Hypothalamus (tissue), 51 donors: ENCODE measurements at places on chromosomes 1 and 21.

GRCh38 chr1:107436552-107437241 is 295.9 kb downstream of the NTNG1 start:
- no peak for DNase-seq

DNA sequence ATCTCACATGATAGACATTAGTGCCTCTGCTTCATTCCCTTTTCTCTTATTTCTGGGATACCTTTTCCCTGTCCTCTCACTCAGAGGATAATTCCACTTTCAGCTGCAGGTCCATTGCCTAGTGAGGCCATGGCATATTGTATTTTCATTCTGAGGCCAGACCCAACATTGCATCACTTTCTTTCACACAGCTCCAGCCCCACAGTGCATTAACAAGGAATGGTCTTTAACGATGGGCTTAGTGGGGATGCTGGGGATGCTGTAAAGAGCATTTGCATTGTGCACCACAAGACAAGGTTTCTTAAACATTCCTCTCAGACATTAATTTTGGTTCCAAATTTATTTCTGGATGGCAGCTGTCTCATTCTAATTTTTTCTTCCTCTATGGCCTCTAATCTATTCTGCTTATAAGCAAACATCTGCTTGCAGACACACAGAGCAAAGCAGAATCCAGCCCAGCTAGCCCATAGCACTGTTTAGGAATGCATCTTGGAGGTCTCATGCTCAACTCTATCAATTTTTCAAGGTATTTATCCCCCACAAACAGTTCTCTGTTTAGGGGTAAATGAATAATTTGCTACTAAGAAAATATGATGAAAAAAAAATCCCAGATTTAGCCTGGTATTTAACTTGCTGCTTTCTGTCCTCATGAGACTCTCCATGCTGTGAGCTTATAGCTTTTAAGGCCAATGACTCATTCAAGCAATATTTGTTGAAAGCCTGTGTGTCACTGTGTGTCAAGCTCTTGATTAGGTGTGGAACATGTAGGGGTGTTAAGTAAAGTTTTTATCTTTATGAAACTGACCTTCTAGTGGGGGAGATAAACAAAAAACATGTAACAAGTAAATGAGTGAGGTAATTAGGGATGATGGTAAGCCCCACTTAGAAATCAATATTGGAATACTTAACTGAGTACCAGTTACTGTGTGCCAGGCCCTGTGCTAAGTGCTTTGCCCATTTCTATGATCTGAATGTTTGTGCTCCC is 44.5 kb upstream of the CCDC190 start:
- DNase-seq, result no peak

DNA sequence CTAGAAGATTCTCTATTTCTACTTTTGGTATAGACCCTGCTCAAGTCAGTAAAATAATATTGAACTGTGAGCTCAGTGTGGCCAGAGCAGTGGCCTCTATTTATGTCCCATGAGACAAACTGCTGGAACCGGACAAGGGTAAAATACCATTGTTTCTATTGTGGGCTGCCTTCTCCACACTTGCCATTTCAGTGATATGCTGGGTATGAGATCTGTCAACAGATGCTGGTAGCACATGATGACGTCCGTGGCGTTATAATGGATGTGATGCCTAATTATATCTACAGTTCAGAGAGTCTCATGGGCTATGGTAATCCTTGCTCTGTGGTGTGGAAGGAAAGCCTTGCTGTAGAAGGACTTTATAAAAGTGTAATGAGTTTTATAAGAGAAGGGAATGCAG is 2.4 kb downstream of the ACTN2 start:
- no peak for DNase-seq

- DNase-seq, result no peak
Measured at GRCh38 chr1:36729289-36729688, 246.6 kb upstream of the CSF3R start.
